ENCODE measurements at places on chromosomes 7 and 10.

- no peak for DNase-seq
Measured at GRCh38 chr7:102934239-102934638, 21.4 kb downstream of the LRRC17 start.

- no peak for DNase-seq
Measured at GRCh38 chr7:111089822-111090426, 1.0 kb upstream of the LRRN3 start.

GRCh38 chr10:115998301-115998700 lies 274.7 kb downstream of the GFRA1 start:
- DNase-seq = no peak

GRCh38 chr10:88138319-88138848 lies 275.0 kb downstream of the PTEN start:
- DNase-seq = no peak

GRCh38 chr10:89151857-89152256 lies 55.3 kb downstream of the CH25H start:
- DNase-seq = no peak

DNA sequence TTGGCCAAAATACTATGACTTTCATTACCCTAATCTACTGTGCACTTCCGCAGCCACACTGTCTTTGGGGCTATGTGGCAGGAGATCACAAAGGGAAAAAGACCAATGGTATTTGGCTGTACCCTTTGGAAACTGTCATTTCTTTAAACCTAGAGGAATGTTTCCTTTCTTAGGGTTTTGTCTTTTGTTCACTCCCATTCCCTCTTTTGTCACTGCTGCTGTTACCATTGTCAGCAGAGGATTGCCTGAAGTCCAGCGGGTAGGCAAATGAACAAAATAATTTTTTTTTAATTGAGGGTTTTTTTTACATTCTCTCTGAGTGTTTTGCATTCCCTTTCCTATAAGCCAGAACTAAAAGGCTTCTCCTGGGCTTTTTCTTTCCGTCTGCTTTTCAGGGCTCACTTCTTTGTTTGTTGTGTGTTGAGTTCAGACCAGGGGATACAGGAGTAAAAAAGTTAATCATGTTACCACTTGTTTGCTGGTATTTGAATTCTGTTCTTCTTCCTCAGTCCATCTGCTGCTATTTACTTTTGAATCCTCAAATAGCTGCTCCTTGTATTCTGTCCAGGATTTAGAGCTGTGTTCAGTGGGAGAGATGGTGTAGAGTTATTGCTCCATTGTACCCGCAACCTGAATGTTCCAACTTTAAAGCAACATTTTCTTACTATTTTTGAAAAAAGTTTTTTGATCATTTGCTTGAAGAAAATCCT lies 374.6 kb downstream of the SUGCT start:
- DNase-seq = no peak

DNA sequence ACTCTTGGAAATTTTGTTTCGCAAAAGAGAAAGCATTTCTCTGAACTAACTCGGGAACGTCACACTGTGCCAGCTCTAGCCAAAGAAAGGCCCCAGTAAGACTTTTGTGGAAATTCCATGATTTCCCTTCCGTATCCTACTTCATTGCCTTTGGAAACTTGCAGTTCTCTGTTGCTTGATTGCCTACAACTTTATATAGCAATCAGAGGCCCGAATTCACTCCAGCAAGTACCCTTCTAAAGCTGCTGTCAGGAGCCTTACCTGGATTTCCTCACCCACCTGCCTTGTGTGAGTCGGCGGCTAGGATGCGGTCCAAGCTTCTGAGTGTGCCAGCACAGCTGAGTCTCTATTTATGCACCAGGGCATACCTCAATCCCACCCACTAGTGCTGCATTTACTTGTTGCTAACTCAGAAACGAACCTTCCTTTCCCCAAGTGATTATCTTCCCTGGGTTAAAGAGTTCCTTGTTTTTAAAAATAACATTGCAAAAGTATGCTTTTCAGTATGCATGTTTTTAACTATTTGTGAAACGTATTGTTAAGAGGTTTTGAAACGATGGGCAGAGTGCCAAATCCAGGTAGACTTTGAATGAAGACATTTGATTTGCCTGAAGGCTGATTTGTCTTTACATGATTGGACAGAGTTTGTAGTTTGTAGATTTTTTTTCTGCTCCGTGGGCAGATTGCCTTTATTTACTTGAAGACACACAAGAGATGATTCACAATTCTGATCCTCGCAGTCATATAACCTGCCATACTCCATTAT lies at the start of gene AGR2:
Gene AGR2, minus strand, starts transcription at position 326 of the 766 bp plus-strand sequence. CDS start 3,203 bp downstream, outside the sequence.
- DNase-seq = no peak

DNA sequence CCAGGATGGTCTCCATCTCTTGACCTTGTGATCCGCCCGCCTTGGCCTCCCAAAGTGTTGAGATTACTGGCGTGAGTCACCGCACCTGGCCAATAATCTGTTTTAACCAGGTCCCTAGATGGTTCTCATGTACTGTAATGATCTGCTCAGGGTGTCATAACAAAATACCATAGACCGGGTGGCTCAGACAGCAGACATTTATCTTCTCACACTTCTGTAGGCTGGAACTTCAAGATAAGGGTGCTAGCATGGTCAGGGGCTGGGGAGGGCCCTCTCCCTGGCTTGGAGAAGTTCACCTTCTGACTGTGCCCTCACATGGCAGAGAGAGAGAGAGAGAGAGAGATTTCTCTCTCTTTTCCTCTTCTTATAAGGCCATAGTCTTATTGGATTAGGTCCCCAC lies 279.4 kb upstream of the LYZL1 start:
- DNase-seq = no peak

DNA sequence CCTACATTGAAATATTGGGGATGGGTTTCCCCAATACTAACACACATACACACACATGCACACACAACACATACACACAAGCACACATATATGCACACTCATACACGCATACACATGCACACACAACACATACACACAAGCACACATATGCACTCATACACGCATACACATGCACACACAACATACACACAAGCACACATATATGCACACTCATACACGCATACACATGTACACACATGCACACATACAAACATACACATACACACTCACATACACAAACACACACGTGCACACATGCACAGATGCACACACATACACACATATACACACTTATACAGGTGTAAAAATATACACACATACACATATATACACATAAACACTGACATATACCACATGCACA lies 127.4 kb upstream of the C7orf33 start:
- no peak for DNase-seq

DNA sequence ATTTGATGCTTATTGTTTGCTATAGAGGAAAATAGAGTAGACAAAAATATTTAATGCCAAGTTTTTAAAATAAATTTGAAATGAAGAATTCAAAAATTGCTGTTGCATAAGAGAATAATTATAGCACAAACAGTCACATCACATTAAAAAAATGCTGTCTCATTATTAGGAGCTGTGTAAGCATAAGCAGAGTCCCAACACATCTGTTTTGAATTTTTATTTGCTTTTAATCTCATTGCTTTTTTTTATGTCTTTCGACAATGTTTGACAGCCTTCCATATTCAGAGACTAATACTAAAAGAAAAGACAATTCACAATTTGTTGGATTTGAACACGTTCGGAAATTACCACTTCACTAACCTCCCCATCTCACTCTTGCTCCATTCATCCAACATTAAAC lies 143.5 kb downstream of the TFPI2 start:
- no peak for DNase-seq

- DNase-seq = no peak
Measured at GRCh38 chr10:117987244-117987909, 59.4 kb downstream of the RAB11FIP2 start.

DNA sequence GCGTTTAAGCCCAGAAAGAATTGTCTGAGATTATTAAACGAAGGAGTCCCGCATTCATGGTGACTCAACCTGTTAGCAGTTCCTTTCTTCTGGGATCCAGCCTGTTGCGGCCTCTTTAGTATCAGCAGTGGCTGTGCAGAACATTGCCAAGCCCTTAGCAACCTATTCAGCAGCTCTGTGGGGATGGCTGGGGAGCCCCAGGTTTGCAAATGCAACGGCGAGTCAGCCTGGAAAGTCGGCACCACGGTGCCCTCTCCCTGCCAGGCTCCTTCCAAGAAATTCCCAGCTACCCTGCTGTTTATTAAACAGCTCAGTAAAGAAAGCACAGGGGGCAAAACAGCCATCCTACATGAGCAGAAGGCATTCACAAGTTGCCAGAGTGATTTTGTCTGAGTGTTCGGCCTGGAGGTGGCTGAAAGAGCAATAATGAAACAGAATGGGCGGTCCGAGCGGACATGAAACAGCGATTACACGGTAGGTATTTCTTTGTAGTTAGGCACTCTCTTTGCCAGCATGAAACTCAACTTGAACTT lies 198.3 kb downstream of the BAMBI start:
- DNase-seq = no peak

DNA sequence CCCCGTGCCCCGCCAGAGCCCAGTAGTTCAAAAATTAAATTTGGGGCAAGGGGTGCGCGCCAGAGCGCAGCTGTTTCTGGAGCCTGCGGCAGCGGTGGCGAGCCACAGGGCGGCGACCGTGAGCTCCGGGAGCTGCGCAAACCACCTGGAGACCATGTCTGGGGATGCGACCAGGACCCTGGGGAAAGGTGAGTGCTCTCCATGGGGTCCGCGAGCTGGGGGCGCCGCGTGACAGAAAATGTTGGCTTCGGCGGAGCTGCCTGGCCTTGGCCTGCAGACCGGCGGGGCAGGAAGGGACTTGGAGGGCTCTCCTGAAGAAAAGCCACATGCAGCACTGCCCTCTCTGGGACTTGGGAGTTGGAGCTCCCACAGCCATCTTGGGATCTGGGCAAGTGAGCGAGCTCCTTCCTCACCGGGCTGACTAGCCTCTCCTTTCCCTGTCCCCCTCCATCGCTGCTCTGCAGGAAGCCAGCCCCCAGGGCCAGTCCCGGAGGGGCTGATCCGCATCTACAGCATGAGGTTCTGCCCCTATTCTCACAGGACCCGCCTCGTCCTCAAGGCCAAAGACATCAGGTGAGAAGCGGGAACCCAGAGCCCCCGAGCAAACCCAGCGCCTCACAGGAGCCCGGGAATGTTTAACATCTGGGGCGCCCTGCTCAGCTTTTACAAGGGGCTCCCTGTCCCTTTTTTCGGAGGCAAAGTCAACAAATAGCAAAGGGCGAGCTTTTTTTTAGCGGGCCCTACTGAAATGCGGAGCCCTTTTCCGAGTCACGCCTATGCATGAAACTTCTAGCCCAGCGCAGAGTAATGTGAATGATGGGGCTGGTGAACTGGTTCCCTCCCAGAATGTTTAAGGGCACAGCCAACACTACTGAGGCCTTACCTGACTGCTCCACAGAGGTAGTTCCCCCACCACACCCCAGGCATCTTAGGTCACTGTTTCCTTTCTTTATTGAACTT lies 6.1 kb downstream of the GSTO2 start:
- peak; percentile 33 for DNase-seq

- no peak for DNase-seq
Measured at GRCh38 chr10:75435291-75435690, 3.9 kb downstream of the LRMDA start.

DNA sequence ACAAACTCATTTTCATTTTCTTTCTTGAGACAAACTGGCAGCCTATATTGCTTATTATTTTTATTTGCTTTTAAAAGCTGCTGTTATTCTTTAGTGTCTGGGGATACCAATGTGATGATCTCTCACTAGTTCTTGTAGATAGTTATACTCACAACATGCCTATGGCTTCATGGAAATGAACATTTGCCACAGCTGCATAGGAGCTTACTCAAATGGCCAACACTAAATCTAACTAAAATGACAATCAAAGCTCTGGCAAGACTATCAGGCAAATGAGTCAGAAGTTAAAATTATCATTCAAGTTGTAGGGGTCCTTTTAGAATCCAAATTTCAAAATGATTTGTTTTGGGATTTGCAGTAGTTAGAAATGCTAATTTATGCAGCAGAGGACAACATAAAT lies 225.9 kb downstream of the ANK3 start:
- no peak for DNase-seq

- no peak for DNase-seq
Measured at GRCh38 chr7:45068236-45069023, 20.3 kb downstream of the NACAD start.

DNA sequence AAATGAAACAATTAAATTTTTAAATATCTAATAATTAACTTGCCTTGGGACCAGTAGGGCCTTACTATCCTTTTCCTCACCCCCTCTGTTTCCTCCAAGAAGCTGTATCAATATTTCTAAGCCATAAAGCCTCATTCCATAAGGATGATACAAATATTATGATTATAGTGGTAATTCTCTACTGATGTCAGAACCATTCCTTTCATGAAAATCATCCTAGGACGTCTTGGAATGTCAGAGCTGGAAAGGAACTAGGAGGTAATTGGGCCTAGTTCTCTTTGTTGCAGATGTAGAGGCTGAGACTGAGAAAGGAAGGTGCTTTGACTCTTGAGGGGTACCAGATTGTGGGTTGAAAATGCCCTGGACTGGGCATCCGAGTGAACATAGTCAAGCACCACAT lies 766.7 kb upstream of the GHITM start:
- no peak for DNase-seq

DNA sequence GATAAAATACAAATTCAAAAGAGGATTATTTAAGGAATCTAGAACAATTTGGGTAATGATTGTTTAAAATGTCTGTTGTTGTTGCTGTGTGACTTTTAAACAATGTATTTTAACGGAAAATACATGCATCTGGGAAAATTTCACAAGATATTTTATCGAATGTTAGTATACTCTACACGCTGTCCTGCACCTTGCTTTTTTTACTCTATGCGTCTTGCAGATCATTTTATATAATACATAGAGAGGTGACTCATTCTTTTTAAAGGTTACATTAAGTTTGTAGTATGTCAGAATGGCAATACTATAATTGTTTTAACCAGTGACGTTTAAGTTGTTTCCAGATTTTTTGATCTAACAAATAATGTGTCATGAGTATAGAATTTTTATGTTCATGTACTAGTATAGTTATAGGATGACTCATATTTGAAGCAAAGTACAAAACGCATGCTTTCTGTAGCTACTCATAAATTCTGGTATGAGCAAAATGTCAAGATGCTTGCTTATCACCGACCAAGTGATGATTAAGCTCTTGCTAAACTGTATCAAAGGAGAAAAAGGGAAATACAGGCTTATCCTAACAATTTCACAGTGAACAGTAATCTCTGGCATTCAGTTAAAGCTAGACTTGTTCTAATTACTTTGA lies 4.9 kb downstream of the DKK1 start:
- DNase-seq = no peak

DNA sequence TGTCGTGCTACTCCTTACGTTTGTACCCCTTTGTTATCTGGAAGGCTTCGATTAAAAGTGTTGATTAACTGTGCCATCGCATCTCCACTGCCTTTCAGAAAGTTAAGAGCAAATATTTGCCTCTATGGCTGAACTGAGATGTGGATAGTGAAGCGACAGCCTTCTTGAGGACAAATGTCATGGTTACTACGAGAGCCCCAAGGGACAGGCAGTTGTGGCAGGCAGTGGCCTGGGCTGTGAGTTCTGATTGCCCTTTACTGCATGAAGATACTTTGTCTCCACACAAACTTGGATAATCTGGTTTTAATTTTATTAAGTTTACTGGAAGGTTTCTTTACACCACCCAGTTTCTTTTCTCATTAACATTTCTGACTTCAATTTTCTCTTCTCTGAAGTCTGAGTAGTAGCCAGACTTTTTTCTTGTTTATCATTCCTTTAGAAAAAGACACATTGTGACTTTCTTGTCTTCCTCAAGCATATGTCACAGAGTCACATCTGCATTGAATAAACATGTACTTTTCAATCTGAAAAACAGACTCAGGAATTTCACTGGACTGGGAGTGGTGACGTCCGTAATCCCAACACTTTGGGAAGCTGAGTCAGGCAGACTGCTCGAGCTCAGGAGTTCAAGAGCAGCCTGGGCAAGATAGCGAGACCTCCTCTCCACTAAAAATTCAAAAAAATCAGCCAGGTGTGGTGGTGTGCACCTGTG lies 1.5 kb downstream of the TAS2R41 start:
- DNase-seq = no peak
